ENCODE measurements at places on chromosomes 1 and 21.

GRCh38 chr1:45585110-45585426 is 1.2 kb downstream of the NASP start:
- no peak for DNase-seq

- no peak for DNase-seq
These were observed 17.7 kb downstream of the CMPK1 start for GRCh38 chr1:47351305-47351704.

DNA sequence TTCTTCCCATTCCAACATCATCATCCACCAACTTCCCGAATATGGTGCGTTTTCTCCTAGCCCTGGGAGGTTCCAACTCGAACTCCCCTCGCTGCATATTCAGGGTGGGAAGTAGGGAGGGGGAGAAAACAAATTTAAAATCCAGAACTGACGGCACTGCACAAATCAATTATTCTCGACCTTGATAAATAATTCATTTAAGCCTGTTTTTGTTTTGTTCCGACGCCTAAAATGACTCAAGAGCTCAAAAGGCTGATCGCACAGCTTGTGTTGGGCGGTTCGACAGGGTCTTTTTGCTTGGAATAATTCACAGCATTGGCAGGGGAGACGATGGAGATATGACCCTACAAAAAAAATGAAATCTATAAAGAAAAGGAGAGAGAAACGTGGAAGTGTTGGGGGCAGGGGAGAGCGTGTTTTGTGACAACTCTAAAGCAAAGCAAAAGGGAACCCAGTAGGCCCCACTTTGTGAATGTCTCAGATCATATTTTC is 3.1 kb upstream of the BARHL2 start:
- no peak for DNase-seq

DNA sequence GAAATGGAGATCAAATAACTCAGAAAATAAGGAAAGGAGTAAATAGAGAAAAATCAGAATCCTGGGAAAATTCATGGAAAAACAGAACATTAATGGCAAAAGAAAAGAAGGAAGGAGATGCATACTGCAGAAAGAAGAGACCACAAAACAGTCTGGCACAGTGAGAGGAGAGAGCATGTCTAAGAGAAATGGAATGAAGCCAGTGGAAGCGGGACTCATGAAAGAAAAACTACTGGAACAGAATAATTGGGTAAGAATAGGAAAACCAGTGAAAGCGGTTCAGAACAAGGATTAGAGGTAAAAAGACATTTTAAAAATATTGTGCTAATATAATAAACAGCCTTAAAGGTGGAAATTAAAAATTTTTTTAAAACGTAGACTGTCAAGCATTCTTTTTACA is 93.6 kb upstream of the GREM2 start:
- no peak for DNase-seq

GRCh38 chr1:220879076-220879508 is at the start of gene HLX:
Gene HLX, plus strand, starts transcription at chr1:220879443. Its CDS starts 415 bp downstream, at chr1:220879858.
- no peak for DNase-seq

Measured in stimulated activated CD8-positive, alpha-beta memory T cell treated with anti-CD3 and anti-CD28 coated beads, Interleukin-7, amount 100 ng/mL, for 1 hour (primary cell).